Panc1 (cell line): ENCODE measurements at places on chromosomes 13 and 19. TPM values are rescaled to one million over a fixed set of nuclear protein-coding genes. Genes with fewer than 3 reads are reported as not detected.

- no peaks in the 10 kb centered on the region for H3K36me3 ChIP-seq
- H3K4me1 ChIP-seq, result peaks cover 4% of the 10 kb centered on the region
- H3K4me3 ChIP-seq, result no peak overlapping the region
- no peaks in the 10 kb centered on the region for H3K27me3 ChIP-seq
Measured at GRCh38 chr13:114144606-114145244, 12.3 kb upstream of the RASA3 start.

DNA sequence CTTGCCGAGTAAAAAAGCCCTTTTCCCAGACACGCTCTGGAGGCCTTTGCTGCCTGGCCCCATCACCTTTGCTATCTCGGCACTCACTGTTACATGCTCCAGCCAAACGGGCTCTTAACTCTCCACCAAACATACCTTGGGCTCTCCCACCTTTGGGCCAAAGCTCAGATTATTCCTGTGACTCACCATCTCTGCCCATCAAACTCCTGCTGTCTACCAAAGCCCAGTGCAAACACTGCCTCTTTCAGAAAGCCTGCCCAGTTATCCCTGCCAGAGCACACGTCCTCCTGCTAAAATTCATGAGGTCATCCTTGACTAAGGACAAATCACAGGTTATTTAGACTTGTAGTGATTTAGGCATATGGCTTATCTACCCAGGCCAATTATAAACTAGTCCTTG lies 48.1 kb upstream of the SERPINE3 start:
- no peaks in the 10 kb centered on the region for H3K36me3 ChIP-seq
- no peak overlapping the region for H3K4me3 ChIP-seq
- no peak overlapping the region for H3K27ac ChIP-seq
- DNase-seq, result no peak

GRCh38 chr19:3942790-3943409 lies 10.0 kb downstream of the NMRK2 start:
- no peaks in the 10 kb centered on the region for H3K36me3 ChIP-seq
- no peak overlapping the region for H3K27ac ChIP-seq
- no peaks in the 10 kb centered on the region for H3K4me1 ChIP-seq
- no peak for DNase-seq

DNA sequence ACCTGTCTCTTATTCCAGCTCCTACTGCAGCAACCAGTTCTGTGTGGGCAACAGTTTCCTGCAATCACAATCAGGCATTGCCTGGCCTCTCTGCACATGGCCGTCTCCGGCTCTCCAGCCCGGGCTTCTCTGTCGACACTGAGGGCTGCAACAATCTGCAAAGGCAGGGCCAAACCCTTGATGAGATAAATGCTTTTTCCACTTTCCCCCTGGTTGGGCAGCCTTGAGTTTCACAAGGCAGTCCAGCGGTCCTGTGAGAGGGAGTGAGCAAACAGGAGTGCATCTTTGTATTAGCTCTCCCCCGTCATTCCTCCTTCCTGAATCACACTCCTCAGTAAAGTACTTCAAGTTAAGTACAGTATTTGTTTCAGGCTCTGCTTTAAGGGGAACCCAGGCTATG lies 40.7 kb upstream of the VWA8 start:
- DNase-seq, result no peak
- H3K36me3 ChIP-seq, result no peaks in the 10 kb centered on the region
- no peaks in the 10 kb centered on the region for H3K27me3 ChIP-seq
- H3K27ac ChIP-seq, result no peak overlapping the region
- no peaks in the 10 kb centered on the region for H3K4me1 ChIP-seq

NDFIP2 gene
- total RNA-seq, result 29.6 TPM

ZNF878 gene
- total RNA-seq, result 2.1 TPM
